ENCODE measurements at places on chromosomes 13 and 19.

- DNase-seq = peak; percentile 33
Observed at GRCh38 chr13:101941095-101941783, 460.6 kb downstream of the FGF14 start.

GRCh38 chr13:110468986-110469495, 92.5 kb downstream of the RAB20 start:
- no peak for DNase-seq

GRCh38 chr19:17797424-17798201, 2.7 kb downstream of the B3GNT3 start:
- no peak for DNase-seq

DNA sequence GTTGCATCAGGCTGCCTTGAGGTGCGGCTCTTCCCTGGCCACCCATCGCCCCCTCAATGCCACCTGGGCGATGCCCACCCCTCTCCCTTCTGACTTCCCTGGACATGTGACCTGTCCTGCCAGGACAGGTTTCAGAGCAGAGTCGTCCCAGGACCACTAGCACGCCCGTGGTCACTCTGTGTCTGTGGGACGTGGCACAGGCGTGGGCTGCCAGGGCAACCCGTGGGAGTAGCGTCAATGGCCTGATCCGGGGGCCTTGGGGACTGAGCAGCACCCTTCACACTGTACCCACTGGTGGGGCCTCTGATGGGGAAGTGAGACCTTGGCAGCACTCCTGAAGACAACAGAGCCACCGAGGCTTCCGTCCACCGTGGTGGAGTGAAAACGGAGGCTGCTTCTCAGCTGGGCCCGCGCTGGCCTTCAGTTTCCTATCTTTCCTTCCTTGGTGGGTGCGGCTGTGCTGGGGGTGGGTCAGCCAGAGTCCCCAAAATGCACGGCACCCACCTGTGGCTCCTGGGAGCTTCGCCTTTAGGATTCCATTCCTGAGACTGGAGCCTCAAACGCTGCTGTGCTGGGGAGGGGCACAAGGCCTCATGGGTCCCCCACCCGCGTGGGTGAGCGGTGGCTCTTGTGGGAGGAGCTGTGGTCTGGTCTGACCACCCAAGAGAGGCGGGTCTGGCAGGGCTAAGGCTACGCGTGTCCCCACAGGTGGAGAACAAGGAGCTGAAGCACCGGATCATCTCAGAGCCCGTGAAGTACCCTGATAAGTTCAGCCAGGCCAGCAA, 26.7 kb upstream of the TMEM255B start:
- DNase-seq = no peak

GRCh38 chr19:4589579-4590410, 30.3 kb upstream of the SEMA6B start:
- no peak for DNase-seq

- DNase-seq = peak; percentile 13
Observed at GRCh38 chr13:93624311-93624777, 397.7 kb downstream of the GPC6 start.

GRCh38 chr13:110305001-110305400, 2.0 kb downstream of the COL4A1 start:
- peak; percentile 43 for DNase-seq

GRCh38 chr19:13691569-13692435, 72.5 kb upstream of the MRI1 start:
- DNase-seq = peak; percentile 77

DNA sequence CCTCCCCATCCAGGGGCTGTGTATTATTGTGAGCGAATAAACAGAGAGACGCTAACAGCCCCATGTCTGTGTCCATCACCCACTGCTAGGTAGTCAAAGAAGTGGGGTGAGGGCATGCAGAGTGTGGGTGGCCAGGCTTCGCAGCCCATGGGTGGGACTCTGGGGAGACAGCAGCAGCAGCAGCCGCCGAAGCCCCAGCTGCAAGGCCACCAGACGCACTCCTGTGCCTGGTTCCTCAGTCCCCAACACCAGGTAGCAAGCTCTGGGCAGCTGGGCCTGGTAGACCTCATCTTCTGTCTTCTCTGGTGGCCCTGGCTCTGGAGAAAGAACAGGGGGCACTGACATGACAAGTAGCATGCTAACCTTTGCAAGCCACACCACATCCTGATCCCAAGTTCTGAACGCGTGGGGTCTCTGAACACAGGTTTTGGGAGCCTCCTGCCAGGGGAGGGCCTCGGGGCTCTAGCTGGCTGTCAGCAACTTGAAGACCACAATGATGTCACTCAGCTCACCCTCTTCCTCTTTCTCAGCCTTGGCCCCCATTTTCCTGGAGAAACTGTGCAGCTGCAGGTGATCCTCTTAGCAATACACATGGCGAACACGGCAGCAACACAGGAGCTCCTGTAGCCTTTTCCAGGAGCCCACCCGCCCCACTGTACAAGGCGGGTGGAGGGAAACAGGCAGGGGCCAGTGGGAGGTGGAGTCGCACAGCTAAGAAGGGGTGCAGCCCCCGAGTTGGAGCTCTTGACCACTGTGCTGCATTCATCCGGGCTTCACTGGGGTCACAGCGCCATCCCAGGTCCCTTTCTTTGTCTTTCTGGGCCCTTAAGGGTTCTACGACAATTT, 5.8 kb downstream of the FUZ start:
- DNase-seq = no peak
